Lung microvascular endothelial cell (primary cell): ENCODE measurements at places on chromosomes 4 and X. TPM values are rescaled to one million over a fixed set of nuclear protein-coding genes. Genes with fewer than 3 reads are reported as not detected.

DNA sequence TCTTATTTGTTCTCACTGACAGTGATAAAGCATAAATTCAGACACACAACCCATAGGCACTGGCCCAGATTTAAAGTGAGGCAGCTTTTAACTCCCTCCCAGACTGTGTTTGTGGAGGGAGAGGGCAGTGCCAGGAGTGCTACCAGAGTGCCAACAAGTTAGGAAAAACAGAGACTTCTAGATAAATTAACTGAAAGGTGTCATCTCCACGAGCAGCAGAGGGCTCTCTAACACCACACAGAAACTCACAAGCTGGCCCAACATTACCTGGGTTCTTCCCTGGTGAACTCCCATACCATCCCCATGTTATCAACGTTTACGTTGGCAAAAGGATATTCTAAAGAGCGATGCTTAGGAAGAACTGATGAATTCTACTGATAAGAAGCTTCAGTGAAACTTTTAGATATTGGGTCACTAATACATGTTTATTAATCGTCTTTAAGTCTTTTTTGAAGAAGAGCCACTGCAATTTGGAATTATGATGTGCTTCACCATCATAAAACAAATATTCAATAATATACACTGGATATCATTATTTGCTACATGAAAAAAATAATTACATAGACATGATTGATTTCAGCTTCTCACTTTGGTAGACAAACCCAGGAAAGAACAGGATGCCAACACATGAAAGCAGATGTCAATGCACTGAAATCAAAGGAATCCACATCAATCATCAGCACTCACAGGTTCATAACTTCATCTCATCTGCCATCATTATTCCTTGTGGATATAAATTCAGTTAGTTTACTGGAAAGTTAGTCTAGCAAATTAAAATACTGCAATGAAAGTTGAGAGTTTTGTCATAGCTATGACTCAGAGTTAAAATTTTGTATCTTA lies 121.2 kb upstream of the NAP1L5 start:
- peak; percentile 65 for DNase-seq

- DNase-seq, result no peak
These were observed 228.8 kb downstream of the THOC2 start for GRCh38 chrX:123504047-123504446.

DNA sequence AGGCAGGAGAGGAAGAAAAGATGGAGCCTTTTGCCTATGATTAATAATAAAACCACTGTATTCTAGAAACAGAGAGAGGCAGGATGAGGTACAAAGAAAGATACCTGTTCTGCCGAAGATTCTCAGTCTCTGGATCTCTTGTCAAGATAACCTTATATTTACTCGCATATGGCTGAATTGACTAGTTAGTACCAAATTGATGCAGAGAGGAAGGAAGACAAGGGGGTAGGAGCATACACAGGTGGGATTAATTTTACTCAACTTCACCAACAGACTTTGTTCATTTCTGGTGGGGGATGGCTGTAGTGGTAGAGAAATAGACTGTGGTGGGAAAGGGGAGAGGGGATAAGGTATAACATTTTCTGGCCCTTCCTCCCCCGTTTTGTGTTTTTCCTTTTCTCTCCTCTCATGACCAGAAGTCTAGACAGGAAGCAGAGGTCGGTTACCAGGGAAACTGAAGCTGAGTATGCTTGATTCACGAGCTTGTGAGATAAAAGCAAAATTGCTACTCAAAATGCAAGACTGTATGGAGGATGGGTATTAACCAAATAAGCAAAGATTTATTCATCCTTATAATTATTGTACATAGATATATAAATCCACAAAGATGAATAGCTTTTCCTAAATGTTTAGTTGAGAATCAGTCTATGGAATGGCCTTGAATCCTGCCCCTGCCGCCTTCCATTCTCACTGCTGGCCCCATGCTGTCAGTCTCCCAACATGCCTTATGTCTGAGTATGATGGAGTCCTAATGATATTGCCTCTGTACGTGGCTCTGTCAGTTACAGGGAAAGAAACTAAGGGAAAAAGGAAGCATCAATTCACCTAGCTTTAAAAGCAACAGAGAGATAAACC lies 17.8 kb upstream of the PAGE2B start:
- peak; percentile 43 for DNase-seq

GRCh38 chr4:57373991-57374390 lies 263.8 kb upstream of the IGFBP7 start:
- no peak for DNase-seq

Gene DTHD1
- not detected in 2 replicates for total RNA-seq
